ENCODE measurements at places on chromosomes 2 and 18. TPM values are rescaled to one million over a fixed set of nuclear protein-coding genes. Genes with fewer than 3 reads are reported as not detected.

- no peak for DNase-seq
Observed at GRCh38 chr2:238706673-238707072, 141.2 kb upstream of the TWIST2 start.

Gene SLC38A11
- not detected for total RNA-seq

Gene KLHL30
- 0.26 TPM for total RNA-seq

DNA sequence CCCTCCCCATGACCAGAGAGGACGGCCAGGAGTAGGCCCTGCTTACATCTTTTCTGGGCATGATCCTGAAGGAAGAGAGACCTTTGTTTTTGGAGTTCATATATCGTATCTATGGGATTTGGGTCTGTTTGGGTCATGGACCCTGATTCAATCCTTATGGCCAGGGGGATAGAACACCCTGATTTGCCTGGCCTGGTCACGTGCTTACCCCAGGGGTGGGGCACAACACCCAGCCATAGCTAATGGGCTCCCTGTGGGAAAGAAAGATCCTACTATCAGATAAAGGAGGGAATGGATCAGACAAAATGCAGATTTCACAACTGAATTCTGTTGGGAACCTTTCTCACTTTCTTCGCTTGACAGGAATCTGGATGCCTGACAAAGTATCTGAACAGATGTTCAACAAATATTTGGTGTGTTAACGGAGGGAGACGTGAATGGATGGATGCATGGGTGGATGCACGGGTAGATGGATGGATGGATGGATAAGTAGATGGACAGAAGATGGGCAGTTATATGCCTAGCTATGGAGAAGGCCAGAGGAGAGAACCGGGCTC is 155.9 kb downstream of the KLHL29 start:
- DNase-seq = no peak

DNA sequence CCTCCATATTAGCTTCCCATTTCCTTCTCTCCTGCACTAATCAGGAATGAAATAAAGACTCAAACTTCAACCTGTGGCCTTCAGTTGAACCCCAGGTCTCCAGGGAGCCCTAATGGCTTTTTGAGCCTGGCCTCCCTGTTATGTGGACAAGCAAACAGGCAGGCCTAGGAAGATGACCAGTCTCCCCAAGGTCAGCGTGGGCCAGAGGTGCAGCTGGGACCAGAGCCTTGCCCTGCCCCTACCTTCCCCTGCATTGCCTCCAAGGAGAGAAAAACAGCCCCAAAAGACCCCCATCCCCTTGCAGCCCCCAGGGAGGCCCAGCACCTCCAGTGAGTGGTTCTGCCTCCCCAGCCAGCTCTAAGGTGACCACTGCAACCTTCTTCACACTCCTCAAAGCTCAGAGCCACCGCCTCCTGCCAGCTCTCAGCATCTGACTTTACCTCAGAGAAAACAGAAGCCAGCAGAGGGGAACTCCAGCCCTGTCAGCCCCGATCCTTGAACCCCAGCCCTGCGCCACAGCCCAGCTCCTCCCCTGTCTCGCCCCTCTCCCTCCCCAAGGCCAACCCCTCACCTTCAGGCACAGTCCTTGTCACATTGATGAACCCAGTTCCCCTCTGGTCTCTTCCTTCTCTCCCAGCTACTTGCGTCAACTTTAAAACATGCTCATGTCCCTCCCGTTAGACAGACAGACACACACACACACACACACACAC is 59.5 kb upstream of the ID2 start:
- DNase-seq = no peak

DNA sequence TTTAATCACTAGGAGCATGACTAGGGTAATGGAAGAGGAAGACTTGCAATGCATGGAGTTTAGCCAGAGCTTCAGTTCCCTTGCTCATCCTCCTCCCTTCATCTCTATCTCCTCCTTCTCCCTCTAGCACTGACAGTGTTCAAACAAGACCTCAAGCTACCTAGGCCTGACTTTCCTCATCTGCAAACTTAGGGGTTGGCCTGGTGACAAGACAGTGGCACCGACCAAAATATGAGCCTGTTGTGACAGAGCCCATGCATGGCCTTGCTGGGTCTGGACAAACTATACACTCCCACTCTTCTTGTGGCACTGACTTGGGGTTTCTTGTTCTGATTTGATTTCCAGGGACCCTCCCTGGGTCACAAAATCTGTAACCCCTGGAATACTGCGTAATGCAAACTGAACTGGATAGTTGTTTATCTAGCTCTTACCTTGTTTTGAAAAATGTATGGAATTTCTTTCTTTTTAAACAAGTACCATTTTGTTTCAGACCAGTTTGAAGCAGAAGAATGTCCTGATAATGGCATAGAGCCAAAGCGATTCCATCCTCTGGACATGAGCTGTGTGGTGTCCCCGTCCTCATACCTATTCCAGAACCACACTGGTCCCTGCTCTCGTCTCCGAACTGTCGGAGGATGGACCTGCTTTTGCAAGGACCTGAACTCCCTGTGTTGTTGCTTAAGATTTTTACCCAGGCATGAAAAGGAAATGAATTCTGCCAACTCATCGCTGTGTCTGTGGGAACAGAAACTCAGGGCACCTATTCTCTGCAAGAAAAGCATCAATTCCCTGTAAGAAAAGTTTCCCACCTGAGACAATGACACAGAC is 33.4 kb upstream of the PPP4R1 start:
- peak; percentile 93 for DNase-seq
